GM12892 (cell line): ENCODE measurements at places on chromosomes 6 and 20.

DNA sequence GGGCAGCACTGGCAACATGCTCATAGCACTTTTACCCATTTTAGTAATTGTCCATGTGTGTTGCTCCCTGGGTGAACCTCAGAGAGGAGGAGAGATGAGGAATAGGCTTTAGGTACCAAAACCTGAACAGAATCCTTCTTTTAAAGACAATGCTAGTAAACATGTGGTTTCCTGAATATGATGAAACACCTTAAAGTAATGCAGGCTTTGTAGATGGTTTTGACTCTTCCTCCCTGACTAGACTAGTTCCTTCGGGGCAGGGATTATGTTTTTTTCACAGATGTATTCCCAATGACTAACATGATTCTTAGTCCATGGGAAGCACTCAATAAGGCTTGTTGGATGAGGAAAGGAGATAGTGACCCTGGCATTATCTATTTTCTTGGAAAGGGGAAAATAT, 367.6 kb upstream of the JAG1 start:
- no peak for DNase-seq

DNA sequence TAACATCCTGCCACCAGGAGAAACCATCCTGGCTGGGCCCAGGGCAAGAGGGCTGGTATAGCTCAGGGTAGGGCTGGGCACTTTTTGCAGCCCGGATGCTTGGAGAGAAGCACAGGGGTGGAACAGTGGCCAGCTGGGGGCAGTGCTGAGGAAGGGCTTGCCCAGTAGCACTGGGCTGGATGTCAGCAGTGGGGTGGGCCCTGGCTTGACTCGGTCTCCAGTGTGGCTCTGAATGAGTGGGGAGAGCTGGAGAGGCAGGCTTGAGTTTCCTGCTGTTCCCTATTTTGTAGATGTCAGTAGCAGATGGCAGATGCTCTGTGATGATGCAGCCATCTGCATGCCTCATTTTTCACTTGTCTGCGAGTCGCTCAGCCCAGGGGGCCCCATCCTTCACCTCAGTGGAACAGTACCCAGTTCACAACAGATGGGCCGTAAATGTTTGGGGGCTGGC, 56.3 kb upstream of the TULP1 start:
- DNase-seq: no peak

GRCh38 chr6:36025932-36026327, 1.5 kb upstream of the SLC26A8 start:
- no peak for DNase-seq

DNA sequence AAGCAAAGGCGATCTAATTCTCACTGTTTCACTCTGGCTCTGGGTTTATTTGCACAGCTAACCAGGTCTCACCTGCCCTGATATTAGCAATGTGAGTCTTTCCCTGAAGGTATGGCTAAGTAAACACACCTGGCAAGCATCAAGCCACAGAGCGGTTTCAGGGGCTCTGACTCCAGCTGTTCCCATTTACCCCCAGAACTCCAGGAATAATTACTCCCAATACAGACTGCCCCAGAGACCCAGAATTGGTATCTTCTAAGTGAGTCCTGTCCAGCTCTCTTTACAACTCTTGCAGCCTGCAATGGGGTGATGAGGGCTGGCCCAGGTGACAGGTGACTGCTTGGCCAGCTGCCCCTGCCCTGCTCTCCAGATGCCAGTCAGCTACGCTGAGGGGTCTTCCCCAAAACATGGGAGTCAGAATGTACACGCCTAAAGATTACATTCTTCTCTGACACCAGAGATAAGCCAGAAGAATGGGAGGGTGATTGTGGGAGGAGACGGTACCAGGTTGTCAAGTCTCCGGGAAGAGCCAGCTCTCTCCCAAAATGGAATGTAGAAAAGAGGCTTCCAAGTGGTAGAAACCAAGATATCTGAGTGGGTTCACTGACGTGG, 4.9 kb upstream of the LRRN4 start:
- DNase-seq: no peak

DNA sequence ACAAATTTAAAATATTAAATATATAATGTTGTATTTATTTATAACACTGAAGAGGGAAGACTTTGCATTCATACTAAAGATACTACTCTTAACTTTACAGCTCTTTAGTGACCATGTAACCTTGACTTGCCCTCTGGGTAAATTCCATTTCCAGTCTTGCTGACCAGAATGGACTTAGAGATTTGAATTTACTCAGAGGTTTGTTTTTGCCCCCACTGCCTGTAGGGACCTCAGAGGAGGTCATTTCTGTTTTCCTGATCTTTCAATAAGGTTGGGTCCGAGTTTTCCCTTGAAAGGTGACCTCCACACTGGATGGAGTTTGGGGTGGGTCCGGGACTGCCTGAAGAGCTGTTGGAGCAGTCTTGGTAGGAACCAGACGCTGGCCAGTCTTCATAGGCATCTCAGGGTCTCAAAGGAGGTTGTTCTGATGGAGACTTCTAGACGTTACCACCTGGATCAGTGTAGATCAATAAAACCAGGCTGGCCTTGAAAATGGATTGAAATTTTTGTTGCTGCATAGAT, 26.0 kb downstream of the DCBLD1 start:
- no peak for DNase-seq

GRCh38 chr6:28322661-28323060, 13.3 kb downstream of the ZSCAN31 start:
- no peak for DNase-seq

DNA sequence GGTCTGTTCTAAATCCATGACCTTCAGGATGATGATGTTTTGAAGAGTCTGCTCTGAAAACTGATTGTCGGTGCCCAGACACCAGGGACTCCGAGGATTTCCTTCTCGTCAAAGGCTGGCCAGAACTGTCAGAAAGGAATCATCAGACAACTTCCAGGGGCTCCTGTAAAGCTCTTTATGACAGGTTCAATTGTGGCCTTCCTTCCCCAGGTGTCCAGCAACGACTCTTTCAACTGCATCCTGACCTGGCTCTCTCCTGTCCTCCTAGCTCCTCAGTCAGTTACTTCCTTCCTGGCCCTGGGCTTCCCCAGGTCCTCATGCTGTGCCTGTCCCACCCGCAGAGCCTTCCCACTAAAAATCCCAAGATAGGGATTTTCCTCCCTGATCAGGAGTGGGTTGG, 279.9 kb upstream of the RNF24 start:
- DNase-seq: no peak
